Right renal pelvis (tissue), 4 donors: ENCODE measurements at places on chromosomes 13 and 19. TPM values are rescaled to one million over a fixed set of nuclear protein-coding genes. Genes with fewer than 3 reads are reported as not detected.

CRX gene
- polyA plus RNA-seq = 0.18 TPM

FGF9 gene
- 17.2 TPM for polyA plus RNA-seq

RYR1 gene
- polyA plus RNA-seq = 5.0 TPM

PSG11 gene
- polyA plus RNA-seq = not detected

SELENOV gene
- 4.0 TPM for polyA plus RNA-seq

NLRP4 gene
- polyA plus RNA-seq = not detected

RXFP2 gene
- 0.55 TPM for polyA plus RNA-seq

THAP8 gene
- 17.0 TPM for polyA plus RNA-seq

SUGP1 gene
- polyA plus RNA-seq = 47.3 TPM

ZSCAN4 gene
- polyA plus RNA-seq = not detected

SYNE4 gene
- 11.5 TPM for polyA plus RNA-seq

PSG1 gene
- polyA plus RNA-seq = not detected

MBD3L2 gene
- polyA plus RNA-seq = not detected

SYCN gene
- not detected for polyA plus RNA-seq

EPS8L1 gene
- polyA plus RNA-seq = 59.3 TPM

NRTN gene
- polyA plus RNA-seq = 4.2 TPM

F2RL3 gene
- 0.89 TPM for polyA plus RNA-seq

CYP4F12 gene
- 0.65 TPM for polyA plus RNA-seq

FSD1 gene
- polyA plus RNA-seq = 5.7 TPM

KLK2 gene
- polyA plus RNA-seq = not detected

HS6ST3 gene
- polyA plus RNA-seq = 4.4 TPM

MCEMP1 gene
- polyA plus RNA-seq = 0.22 TPM

LRRC8E gene
- 2.3 TPM for polyA plus RNA-seq

PTGIR gene
- polyA plus RNA-seq = 1.5 TPM

TINCR gene
- 0.18 TPM for polyA plus RNA-seq

UPF1 gene
- 50.6 TPM for polyA plus RNA-seq

PINLYP gene
- 19.4 TPM for polyA plus RNA-seq

TUBA3C gene
- polyA plus RNA-seq = not detected

ELANE gene
- not detected for polyA plus RNA-seq

EPSTI1 gene
- polyA plus RNA-seq = 11.3 TPM

TTC9B gene
- polyA plus RNA-seq = 0.17 TPM

C19orf38 gene
- 2.3 TPM for polyA plus RNA-seq

CYP2A7 gene
- not detected for polyA plus RNA-seq

F7 gene
- polyA plus RNA-seq = 2.0 TPM

ZNF738 gene
- 39.8 TPM for polyA plus RNA-seq

ZNF549 gene
- polyA plus RNA-seq = 14.7 TPM

ZNF547 gene
- 5.7 TPM for polyA plus RNA-seq

CFAP97D2 gene
- polyA plus RNA-seq = not detected

CKM gene
- polyA plus RNA-seq = 0.84 TPM

CPT1C gene
- 10.3 TPM for polyA plus RNA-seq

ZNF414 gene
- polyA plus RNA-seq = 24.8 TPM

ZSCAN5C gene
- polyA plus RNA-seq = 0.05 TPM

ADPRHL1 gene
- polyA plus RNA-seq = 2.6 TPM

ZNF446 gene
- polyA plus RNA-seq = 15.1 TPM

ADGRL1 gene
- 38.1 TPM for polyA plus RNA-seq

OR7C1 gene
- 0.31 TPM for polyA plus RNA-seq
